ENCODE measurements at places on chromosomes 16 and 17. TPM values are rescaled to one million over a fixed set of nuclear protein-coding genes. Genes with fewer than 3 reads are reported as not detected.

The TAC4 gene
- total RNA-seq: 0.43 TPM

The TIMP2 gene
- total RNA-seq: 138 TPM

The PYY gene
- not detected for total RNA-seq

The KCNJ18 gene
- not detected for total RNA-seq

The STAT5B gene
- 32.9 TPM for total RNA-seq

The HASPIN gene
- total RNA-seq: 0.22 TPM

- DNase-seq: no peak
Observed at GRCh38 chr17:76053246-76054111, 18.8 kb downstream of the SRP68 start.

- no peak for DNase-seq
Observed at GRCh38 chr17:62760945-62761267, 47.2 kb downstream of the MARCHF10 start.

DNA sequence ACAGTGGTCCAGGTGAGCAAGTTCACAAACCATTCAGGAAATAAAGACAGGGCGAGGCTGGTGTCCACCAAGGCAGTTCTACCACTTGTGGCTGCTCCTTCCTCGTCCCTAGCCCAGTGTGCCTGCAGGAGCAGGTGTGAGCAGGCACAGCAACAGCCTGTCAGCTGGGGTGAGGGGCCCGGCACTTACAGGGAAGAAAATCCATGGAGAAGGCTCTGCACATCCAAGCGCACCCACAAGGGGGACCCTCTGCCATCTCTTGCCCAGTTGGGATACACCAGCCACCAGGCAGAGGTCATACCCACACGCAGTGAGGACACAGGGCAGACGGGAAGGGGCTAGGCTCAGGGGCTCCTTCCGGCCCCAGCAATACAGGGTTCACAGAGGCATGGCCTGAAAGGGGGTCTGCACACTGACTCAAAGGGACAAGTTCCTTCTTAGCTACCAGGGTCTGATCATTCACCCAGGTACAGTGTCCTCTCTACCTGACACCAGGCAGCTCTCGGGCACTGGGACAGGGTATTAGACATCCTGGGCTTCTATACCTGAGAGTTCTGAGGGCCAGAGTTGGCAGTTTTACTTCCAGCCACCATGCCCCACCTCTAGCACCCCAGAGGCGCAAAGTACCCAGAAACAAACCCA, 27.0 kb downstream of the CDIP1 start:
- DNase-seq: no peak

- no peak for DNase-seq
Observed at GRCh38 chr16:79066561-79066960, 534.0 kb downstream of the MAF start.

- DNase-seq: no peak
Observed at GRCh38 chr17:67435122-67435521, 58.0 kb downstream of the PITPNC1 start.

- no peak for DNase-seq
Observed at GRCh38 chr16:56081371-56081770, 109.9 kb upstream of the GNAO1 start.

GRCh38 chr16:66020046-66020445, 346.4 kb upstream of the CDH5 start:
- no peak for DNase-seq

- peak; percentile 99 for DNase-seq
Observed at GRCh38 chr16:88700636-88701482, 5.3 kb downstream of the RNF166 start.

GRCh38 chr17:7403727-7403976, 245 bp downstream of the TMEM256 start:
- no peak for DNase-seq

DNA sequence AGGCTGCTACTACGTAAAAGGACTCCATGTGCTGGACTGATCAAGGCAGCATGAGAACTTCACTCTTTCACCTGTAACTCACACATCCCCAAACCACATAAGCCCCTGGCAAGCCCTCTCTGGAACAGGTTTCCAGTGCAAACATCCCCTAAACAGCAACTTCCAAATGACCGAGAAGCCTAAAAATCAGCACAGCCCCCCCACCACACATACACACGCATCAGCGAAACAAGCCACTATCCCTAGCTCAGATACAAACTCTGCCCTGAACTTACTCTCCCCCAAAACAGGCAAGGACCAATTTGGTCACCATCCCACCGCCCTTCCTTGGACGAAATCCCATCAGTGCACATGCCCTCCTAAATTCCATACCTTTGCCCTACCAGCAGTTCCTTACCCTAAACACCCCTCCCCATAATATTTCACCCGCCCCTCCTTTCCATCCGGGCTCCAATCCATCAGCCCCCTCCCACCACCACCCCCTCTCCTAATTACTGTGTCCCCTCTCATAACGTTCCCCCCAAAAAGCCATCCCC, 735 bp downstream of the LSM12 start:
- DNase-seq: no peak

- DNase-seq: no peak
Observed at GRCh38 chr16:20971401-20971800, 70.8 kb downstream of the LYRM1 start.

DNA sequence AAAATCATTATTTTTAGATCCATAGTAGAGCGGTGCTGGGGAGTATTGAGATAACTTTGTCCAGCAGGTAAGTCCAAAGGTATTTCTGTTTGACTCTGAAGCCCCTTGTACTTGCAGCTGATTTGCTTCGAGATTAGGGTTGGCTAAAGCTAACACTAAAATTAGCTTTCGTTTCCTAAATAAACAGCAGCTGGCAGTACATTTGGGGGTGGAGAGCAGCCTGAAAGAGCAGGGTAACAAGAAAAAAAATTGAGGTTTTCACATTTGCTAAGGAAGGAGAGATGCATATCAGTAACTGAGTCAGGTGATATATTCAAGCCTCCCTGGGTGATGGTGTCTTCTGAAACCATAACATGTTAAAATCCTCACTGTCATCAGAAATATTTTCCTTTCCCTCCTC, 37.4 kb upstream of the TMC5 start:
- DNase-seq: no peak

DNA sequence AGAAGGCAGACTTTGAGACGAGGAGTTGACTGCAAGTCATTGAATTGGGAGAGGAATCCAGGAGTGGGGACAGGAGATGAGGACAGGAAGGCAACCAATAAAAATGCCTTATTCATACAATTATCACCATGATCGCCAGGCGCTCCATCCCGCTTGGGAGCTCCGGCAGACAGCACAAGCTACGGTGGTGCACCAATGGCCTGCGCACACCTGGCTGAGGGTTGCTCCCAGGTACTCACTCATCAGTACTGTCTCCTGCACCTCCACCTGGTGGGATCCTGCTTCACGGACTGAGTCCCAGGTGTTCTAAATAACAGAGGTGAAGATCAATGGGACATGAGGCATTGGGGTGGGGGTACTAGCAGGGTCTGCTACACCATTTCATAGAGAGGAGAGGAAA, 160.0 kb upstream of the TNRC6C start:
- DNase-seq: no peak

DNA sequence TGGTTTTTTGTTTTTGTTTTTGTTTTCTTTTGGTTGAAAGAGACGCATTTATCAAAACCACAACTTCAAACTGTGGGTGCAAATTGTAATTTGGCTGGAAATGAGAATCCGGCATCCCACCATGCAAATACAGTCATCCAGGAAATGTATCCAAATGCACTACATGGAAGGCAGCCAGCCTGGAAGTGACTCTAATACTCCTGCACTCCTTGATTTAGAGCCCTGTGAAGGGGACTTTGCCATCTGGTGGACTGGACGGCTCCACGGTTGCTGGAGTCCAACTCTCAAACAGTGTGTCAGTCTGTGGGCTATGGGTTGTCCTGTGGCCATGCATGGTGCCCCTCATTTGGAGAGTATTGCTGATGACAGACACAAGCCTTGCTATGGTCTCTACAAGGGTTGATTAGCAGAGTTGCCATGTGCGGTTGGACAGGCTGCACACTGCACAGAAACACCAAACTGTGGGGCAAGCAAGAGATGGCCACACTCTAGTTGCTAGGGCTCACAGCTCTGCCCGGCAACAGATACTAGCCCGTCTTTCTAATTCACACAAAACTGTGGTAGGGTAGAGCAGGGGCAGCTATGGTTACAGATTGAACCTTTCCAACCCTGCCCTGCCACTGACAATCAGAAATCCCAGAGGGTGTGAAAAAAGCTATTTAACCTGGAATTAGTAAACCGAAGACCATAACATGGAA, 62.4 kb downstream of the VAT1L start:
- no peak for DNase-seq

- DNase-seq: no peak
Observed at GRCh38 chr17:10200016-10200415, 1.6 kb upstream of the GAS7 start.

- DNase-seq: no peak
Observed at GRCh38 chr16:27737513-27737912, 187.6 kb downstream of the KATNIP start.

- no peak for DNase-seq
Observed at GRCh38 chr17:8124350-8125153, 646 bp upstream of the HES7 start.

- DNase-seq: no peak
Observed at GRCh38 chr17:70239391-70239826, 70.1 kb downstream of the KCNJ2 start.

DNA sequence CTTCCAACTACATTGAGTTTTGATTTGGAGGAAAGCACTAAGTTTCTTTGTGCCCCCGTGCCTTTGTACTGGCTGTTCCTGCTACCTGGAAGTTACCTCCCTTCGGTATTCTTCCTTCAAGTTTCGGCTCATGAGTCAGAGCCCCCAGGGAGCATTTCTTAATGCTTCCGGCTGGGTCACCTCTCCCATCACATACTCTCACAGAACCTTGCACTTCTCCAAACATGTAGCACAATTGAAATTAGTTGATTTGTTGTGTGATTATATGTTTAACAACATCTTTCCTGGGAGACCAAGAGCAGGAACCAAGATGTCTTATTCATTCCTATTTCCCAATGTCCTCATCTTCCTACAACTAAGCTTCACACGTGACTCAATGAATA, 158.6 kb upstream of the CDH5 start:
- DNase-seq: no peak

DNA sequence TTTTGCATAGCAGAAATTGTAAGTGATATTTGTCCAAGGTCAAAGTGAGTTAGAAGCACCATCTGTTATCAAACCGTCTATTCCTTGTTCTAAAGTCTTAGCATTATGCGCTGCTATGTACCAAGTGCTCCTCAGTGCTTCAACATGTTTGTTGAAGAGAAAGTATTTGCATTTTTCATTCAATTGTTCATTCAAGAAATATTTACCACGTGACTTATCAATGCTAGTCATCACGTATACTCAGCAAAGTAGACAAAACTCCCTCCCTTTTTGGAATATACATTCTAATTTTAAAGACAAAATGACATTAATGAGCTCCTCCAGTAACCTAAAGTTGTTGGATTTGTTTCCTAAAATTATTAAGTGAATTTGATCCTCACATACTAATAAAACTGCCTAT, 388.0 kb upstream of the CDH8 start:
- no peak for DNase-seq

DNA sequence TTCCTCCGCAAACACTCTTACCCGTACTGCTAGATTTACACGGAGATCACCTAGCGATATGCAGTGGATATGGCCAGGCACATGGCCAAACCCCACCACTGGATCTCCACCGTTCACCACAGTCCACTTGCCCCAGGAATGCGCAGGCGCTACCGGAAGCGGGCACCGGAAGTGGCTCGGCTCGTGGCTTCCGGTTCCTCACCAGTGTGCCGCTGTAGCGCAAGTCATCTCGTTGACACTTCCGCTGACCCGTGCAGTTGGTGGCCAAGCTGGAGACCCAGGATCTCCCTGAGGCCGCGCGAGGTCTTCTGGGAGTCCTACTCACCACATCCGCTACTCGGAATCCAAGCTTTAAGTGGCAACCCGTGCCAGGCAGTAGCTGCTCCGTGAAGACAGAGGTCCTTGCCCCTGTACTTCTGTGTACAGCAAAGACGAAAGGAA, 11.5 kb downstream of the ZNF597 start:
- DNase-seq: peak; percentile 79

DNA sequence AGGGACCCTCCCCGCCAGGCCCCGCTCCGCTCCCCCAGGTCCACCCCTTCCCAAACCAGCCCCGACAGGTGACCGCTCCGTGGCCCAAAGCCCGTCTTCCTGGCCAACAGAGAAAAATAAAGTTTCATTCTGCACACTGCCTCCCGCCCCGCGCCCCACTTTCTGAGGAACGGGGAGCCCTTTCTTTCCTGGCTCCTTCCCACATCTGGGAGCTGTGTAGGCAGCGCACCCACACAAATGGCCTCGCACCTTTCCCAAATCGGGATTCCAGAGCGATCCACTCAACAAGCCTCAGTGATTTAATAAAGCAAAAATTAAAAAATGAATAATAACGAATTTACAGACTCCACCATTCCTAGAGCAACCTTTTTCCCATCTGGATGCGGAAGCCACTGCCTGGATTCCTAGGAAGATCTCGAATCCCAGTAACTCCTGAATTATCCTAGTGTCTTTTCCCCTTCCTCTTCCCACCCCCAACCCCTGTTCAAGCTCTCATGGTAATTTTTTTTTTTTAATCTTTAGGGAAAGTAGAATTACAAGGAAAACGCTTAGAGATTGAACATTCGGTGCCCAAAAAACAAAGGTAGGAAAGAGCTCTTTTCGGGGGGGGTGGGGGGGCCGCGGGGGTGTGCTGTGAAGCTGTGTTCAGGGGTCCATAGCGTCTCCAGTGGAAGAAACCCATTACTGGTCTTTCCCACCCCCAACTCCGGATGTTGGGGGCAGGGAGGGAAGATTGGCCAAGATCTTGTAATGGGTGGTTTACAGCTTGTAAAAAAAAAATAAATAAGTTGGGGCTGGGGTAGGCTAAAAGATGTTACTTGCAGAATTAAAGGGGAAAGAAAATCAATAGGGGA, 1.6 kb downstream of the IGF2BP1 start:
- DNase-seq: no peak

- DNase-seq: peak; percentile 1
Observed at GRCh38 chr17:50039058-50039457, 16.9 kb upstream of the ITGA3 start.

- no peak for DNase-seq
Observed at GRCh38 chr17:78528541-78528940, 48.7 kb downstream of the DNAH17 start.

DNA sequence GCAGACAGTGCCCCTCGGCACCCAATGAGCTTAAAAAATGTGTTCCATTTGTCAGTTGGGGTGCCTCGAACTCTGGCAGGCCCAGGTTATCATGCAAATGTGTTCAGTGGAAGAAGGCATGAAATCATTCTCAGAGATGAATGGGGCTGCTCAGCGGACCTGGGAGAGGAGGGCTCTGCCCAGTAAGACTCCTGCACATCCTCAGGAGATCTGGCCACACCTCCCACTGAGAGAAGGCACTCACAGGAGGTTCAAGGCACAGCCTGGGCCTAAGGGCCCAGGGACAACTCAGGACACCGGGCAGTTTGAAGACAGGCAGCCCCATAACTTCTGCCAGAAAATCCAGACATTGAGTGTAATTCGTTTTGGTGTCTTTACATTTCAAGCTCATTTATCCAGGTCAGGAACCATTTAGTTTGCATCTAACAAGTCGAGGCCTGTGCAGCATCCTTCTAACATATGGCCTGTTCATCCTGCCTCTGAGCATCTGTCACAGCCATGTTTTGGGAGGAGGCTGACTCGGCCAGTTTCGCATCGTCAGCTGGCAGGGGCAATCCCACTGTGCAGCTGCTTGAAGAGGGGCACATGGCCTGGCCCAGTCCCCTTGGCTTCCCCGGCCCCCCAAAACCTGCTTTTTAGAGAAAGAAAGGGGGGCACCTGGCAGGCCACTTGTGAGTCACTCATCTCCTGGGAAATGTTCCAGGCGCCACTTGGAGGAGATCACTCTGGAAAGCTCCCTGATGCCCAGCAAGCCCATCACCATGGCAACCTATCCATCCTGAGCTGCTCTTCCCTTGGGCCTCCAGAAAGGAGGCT, 31.2 kb upstream of the BCAR1 start:
- DNase-seq: no peak
